ENCODE measurements at places on chromosomes 6 and 20.

- H3K27ac ChIP-seq, result no peak overlapping the region
- DNase-seq, result no peak
- H3K4me1 ChIP-seq, result no peaks in the 10 kb centered on the region
- H3K36me3 ChIP-seq, result no peaks in the 10 kb centered on the region
These were observed 25.8 kb upstream of the SLC17A3 start for GRCh38 chr6:25899580-25900408.

DNA sequence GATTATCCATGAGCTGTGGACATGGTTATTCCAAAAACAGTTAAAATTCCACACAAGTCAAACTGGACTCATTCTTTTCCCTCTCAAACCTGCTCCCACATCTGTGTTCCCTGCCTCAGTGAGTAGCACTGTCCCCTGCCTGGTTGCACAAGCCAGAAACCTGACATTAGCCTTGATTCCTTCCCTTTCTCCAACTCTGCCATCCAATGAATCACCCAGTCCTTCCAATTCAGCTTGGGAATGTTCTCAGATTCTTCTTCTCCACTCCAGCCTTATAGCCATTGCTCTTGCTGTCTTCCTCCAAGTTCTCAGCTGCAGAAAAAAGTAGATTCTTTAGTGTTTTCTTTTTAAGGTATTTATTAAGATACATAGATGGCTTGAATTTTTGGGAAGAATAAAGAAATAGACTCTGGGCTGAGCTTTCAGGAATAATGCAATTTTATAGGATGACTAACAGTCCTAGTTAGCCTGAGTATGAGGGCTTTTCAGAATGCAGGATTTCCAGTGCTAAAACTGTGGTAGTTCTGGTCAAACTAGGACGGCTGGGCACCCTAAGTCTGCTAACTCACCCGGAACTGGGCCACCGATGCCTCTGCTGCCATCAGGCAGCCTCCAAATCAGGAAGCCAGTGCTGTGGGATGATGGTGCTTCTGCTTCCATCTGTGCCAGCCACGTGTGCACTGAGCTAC, 18.2 kb upstream of the SASH1 start:
- H3K27ac ChIP-seq, result no peak overlapping the region
- H3K27me3 ChIP-seq, result peaks cover 10% of the 10 kb centered on the region
- no peak for DNase-seq
- H3K36me3 ChIP-seq, result no peaks in the 10 kb centered on the region
- no peak overlapping the region for H3K4me3 ChIP-seq

DNA sequence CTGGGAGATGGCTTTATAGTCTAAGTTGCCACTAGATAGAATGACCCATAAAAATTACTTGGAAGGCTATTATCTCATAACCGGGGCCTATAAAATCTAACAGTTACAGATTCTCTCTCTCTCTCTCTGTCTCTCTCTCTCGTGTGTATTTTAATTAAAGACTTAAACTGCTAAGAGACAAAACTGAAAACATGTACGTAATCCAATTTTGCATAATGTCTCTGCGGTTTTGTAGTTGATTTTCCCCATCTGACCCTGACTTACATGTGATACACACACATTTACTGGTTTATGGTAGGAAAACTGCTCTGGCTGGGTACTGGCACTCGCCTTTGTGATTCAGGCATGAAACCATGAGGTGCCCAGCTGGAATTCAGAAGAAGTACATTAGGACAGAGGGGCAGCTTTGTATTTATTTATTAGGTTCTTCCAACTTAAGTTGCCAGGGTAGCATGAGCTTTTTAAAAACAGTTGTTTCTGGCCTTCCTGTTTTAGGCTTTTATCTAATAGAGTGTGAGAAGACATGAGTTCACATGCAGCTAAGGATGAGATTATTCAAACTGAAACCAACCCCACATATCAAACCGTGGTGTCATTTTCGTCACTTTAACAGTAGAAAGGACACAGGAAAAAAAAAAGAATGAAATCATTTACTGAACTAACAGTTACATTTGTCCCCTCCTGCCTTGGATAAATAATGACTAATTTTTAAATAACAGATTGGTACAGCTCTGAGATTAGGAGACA, 182.5 kb downstream of the GMPR start:
- peaks cover 3% of the 10 kb centered on the region for H3K27me3 ChIP-seq
- peaks cover 10% of the 10 kb centered on the region for H3K4me1 ChIP-seq
- no peak overlapping the region for H3K4me3 ChIP-seq
- no peak for DNase-seq

DNA sequence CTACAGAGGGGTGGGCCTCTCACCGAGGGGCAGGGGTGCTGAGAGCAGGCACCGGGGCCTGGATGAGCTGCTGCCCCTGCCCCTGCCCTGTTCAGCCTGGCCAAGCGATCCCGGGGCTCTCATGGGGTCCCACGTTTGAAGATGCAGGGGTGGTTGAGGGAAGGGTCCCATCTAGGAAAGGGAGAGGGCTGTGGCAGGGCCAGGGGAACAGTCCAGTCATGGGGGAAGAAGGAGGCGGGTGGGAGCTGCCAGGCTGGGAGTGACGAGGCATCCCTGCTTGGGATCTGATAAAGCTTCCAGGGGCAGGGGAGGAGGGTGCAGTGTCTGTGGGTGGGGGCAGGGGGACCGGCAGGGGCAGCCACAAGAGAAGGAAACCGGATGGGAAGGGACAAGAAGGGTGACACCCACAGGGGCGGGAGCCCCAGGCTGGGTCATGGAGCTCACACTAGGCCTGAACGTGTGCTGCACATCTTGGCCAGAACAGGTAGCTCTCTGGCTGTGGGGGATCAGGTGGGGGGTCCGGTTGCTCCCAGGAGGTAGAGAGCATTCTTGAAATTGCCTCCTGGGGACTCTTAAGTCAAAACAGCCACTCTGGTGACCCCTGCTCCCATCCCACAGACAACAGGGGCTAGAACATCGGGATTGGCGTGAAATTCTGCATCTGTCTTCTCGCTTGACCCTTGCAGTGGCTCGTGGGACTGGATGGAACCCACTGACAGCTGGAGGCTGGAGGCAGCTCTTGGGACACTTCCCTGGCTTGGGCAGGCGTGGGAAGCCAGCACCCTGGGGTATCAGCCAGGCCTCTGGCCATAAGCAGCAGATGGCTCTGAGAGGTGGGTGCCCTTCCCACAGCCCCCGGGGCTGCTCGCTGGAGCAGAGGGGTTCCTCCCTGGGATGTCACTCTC, 58.0 kb upstream of the GATA5 start:
- H3K36me3 ChIP-seq, result no peaks in the 10 kb centered on the region
- peaks cover 2% of the 10 kb centered on the region for H3K27me3 ChIP-seq
- no peak overlapping the region for H3K27ac ChIP-seq
- DNase-seq, result no peak

GRCh38 chr6:49325891-49326290, 137.2 kb downstream of the MMUT start:
- no peaks in the 10 kb centered on the region for H3K4me1 ChIP-seq
- no peak for DNase-seq
- no peak overlapping the region for H3K4me3 ChIP-seq
- no peaks in the 10 kb centered on the region for H3K36me3 ChIP-seq
- no peaks in the 10 kb centered on the region for H3K27me3 ChIP-seq
- H3K27ac ChIP-seq, result no peak overlapping the region

DNA sequence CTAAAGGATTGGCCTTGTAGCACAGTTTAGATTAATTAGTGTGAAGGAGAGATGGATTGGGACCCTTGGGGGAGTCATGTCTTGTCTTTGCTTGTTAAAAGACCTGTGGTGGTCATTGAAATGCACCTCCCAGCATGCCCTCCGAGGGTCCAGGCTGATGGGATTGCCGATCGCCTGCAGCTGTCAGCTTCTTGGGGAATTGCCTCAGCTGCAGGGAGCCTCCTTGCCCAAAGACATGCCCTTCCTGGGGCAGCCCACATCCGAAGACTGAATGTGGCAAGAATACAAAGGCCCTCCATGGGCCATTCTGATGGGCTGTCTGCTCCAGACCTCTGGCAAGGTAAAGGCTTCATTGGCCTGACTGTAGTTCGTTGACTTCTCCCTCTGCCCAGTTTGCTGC, 150.7 kb downstream of the FARS2 start:
- peaks cover 22% of the 10 kb centered on the region for H3K4me1 ChIP-seq
- H3K36me3 ChIP-seq, result peaks cover 28% of the 10 kb centered on the region
- no peak overlapping the region for H3K4me3 ChIP-seq
- no peak overlapping the region for H3K27ac ChIP-seq
- no peak for DNase-seq
- peaks cover 7% of the 10 kb centered on the region for H3K27me3 ChIP-seq

- peaks cover 10% of the 10 kb centered on the region for H3K4me1 ChIP-seq
- no peak overlapping the region for H3K27ac ChIP-seq
- H3K36me3 ChIP-seq, result no peaks in the 10 kb centered on the region
- H3K4me3 ChIP-seq, result no peak overlapping the region
- DNase-seq, result no peak
These were observed 201.1 kb downstream of the SAMD5 start for GRCh38 chr6:147709396-147710272.

GRCh38 chr6:152053332-152053731, 245.8 kb downstream of the ESR1 start:
- no peaks in the 10 kb centered on the region for H3K4me1 ChIP-seq
- H3K36me3 ChIP-seq, result no peaks in the 10 kb centered on the region

DNA sequence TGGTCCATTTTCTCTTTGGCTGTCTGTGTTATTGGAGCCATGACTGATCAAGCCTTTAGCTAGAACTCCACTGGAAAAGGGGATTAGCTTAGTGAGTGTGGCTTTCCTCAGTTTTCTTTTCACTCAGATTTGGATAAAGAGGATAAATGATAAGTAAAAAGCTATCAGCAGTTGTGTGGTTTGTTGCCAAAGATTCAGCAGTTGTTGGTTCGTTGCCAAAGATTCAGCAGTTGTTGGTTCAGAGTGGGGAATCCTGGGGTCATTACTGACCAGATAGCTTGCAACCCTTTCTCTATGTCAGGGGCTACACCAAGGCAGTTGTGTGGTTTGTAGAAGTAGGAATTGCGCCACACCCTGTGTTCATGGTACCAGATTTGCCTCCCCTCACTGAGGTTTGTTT, 107.7 kb upstream of the SCP2D1 start:
- no peak overlapping the region for H3K27ac ChIP-seq
- peaks cover 3% of the 10 kb centered on the region for H3K27me3 ChIP-seq
- H3K4me3 ChIP-seq, result no peak overlapping the region
- DNase-seq, result no peak
- no peaks in the 10 kb centered on the region for H3K36me3 ChIP-seq
- no peaks in the 10 kb centered on the region for H3K4me1 ChIP-seq

GRCh38 chr20:40602381-40602780, 86.7 kb downstream of the MAFB start:
- H3K36me3 ChIP-seq, result peaks cover 6% of the 10 kb centered on the region
- no peak for DNase-seq
- H3K4me1 ChIP-seq, result peaks cover 5% of the 10 kb centered on the region
- H3K27me3 ChIP-seq, result no peaks in the 10 kb centered on the region

GRCh38 chr6:6847591-6847990, 259.1 kb downstream of the LY86 start:
- H3K36me3 ChIP-seq, result peaks cover 11% of the 10 kb centered on the region
- DNase-seq, result no peak
- no peak overlapping the region for H3K4me3 ChIP-seq

DNA sequence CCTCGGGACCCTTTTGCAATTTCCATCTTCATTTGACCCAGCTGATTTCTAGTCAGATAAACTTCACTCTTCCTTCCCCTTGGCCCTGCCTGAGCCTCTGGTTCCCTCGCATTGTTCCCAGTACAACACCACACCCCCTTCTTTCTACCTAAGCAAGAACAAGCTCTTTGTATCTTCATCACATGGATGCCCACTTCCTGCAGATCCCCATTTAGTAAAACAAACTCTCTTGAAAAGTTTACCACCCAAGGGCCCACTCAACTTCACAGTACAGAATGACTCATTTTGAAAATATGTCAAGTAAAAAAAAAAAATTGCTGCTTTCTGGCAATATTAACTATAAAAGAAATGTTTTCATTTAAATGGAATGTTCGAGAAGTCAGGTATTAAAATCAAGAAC, 5.2 kb downstream of the FAXC start:
- H3K4me1 ChIP-seq, result peaks cover 12% of the 10 kb centered on the region
- H3K4me3 ChIP-seq, result no peak overlapping the region
- H3K27ac ChIP-seq, result no peak overlapping the region
- DNase-seq, result no peak
- H3K27me3 ChIP-seq, result no peaks in the 10 kb centered on the region

GRCh38 chr6:143961886-143962878, 45.9 kb downstream of the PLAGL1 start:
- H3K4me1 ChIP-seq, result peaks cover 78% of the 10 kb centered on the region
- DNase-seq, result no peak
- H3K27ac ChIP-seq, result peak overlapping the region; percentile 5
- peaks cover 34% of the 10 kb centered on the region for H3K36me3 ChIP-seq
- peak overlapping the region; percentile 31 for H3K4me3 ChIP-seq

DNA sequence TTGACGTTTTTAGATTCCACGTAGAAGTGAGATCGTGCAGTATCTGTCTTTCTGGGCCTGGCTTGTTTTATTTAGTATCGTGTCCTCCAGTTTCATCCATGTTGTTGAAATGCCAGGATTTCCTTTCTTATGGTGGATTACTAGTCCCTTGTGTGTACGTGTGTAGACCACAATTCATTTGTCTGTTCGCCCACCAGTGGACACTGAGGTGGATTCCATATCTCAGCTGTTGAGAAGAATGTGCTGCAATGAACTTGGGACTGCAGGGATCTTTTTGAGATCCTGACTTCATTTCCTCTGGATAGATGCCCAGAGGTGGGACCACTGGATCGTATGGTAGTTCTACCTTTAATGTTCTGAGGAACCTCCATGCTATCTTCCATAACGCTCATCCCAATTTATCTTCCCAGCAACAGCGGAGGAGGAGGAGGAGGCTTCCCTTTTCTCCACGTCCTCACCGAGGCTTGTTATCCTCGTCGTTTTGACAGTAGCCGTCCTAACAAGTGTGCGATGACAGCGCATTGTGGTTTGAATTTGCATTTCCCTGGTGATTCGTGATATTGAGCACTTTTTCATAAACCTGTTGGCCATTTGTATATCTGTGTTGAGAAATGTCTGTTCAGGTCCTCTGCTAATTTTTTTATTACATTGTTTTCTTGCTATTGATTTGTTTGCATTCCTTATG, 62.4 kb downstream of the CDH4 start:
- no peak for DNase-seq
- no peaks in the 10 kb centered on the region for H3K36me3 ChIP-seq
- peaks cover 39% of the 10 kb centered on the region for H3K4me1 ChIP-seq
- H3K27ac ChIP-seq, result peak overlapping the region; percentile 80

- no peaks in the 10 kb centered on the region for H3K4me1 ChIP-seq
- H3K27me3 ChIP-seq, result peaks cover 4% of the 10 kb centered on the region
- DNase-seq, result no peak
- H3K4me3 ChIP-seq, result no peak overlapping the region
- H3K36me3 ChIP-seq, result no peaks in the 10 kb centered on the region
- no peak overlapping the region for H3K27ac ChIP-seq
These were observed 954.0 kb upstream of the MAN1A1 start for GRCh38 chr6:120303527-120303926.

All from nephron progenitor cell (in vitro differentiated cells).